ENCODE measurements at places on chromosomes 13 and 19.
A peak's percentile ranks its signal among the peaks of the same experiment; 100 is the strongest.

GRCh38 chr13:33441015-33441414, 155.5 kb upstream of the STARD13 start:
- DNase-seq: no peak

GRCh38 chr13:108214441-108215271, 680 bp downstream of the LIG4 start:
- no peak for DNase-seq

DNA sequence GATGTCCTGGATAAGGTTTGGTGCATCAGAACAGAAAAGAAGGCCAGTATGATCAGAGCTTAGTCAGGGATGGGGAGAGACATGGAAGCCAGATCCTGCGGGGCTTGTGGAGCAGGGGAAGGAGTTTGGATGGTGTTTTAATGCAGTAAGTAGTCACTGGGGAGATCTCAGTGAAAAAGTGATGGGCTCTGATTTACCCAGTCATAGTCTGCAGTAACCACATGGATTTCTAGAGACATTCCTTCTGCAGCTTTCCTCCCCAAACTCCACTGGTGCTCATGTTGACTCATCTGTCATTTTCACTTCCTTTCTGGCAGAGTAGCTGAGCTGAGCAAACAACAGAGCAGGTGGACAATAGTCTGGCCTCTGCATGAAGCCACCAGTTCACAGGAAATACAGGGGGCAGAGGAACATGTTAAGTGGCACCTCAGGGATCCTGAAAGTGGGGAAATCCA, 144.1 kb downstream of the DPF1 start:
- peak; percentile 37 for DNase-seq

DNA sequence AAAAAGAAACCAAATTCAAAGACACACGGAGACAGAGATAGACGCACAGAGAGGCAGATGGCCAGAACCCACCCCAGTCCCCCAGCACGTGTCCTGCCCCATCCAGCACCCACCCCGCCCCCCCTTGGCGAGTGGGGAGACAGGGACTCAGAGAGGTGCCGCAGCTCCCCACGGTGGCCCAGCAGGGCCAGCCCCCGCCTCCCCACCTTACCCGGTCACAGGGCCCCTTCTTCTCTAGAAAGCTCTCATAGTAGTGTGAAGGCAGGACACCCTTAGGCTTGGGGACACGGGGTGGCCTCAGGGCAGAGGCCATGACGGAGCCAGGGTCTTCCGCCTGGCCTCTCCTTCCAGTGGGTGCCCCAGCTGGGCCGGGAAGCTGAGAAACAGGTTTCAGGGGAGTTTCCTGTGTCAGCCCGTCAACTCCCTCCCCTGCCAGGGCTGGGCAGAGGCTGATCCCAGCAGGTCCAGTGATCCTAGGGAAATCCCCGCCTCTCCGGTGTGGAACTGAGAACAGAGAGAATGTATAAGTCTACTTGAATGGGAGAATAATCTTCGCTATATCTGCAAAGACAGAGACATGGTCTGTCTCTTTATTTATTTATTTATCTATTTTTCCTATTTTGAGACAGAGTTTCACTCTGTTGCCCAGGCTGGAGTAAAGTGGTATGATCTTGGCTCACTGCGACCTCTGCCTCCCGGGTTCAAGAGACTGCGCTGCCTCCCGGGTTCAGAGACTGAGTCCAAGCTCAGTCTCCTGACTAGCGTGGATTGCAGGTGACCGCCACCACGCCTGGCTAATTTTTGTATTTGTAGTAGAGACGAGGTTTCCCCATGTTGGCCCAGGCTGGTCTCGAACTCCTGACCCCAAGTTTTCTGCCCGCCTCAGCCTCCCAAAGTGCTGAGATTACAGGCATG, at the start of gene STAP2:
TSS of gene STAP2 (minus strand) at position 387 of the 915 bp plus-strand sequence. CDS start at position 313, 74 bp downstream.
- DNase-seq: no peak

DNA sequence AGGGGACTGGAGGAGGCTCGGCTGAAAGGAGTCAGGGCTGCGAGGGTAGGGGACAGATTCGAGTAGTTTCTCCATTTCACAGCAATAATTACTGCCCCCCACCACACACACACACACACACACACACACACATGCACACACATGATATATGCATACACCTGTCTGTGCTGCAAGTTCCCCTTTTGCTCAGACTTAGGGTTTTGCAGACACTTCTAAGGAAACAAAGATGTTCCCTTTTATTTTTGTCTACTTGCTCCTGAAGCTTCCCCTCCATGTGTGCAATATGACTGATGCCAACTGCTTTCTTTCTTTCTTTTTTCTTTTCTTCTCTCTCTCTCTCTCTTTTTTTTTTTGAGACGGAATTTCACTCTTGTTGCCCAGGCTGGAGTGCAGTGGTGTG, 13.4 kb downstream of the MBD3L2B start:
- DNase-seq: no peak

GRCh38 chr19:49832556-49832955, 14.5 kb downstream of the MED25 start:
- no peak for DNase-seq

GRCh38 chr13:91158017-91158395, 189.5 kb upstream of the MIR17HG start:
- DNase-seq: no peak

DNA sequence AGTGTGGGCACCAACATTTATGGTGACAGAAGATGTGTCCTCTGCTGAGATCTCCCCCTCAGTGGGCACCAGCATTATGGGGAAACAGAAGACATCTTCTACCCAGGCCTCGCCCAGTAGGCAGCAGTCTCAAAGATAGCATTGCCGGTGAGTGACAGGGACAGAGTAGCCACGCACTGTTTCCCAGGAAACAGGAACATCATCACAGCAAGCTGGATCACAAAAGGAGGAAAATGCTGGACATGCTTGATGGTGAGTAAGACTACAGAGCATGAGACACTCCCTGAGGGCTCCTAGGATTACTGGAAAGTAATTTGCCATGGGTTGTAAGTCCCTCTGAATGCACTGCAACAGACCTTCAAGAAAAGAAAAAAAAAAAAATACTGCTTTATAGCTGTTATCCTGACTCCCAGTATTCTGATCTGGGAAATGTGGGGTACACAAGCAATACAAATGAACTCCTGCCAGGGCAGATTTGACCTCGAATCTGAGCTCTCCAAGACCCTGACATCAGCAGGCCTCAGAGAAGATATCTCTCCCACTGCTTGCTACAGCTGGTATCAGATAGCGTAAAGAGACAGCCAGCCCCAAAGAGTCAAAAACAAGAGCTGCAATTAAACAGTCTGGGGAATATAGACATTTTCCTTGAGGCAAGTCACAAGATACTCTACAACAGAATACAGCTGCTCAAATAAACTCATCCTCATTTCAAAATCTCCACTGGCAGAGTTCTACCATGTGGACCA, 180.4 kb downstream of the RBM26 start:
- DNase-seq: no peak

GRCh38 chr13:94620286-94620896, 18.7 kb downstream of the GPR180 start:
- DNase-seq: peak; percentile 39

GRCh38 chr19:4861147-4861546, 6.3 kb downstream of the PLIN3 start:
- no peak for DNase-seq

GRCh38 chr19:35704218-35704617, at the start of gene ZBTB32:
Gene ZBTB32 (plus strand): TSS chr19:35704558. CDS start chr19:35714627, 10,069 bp downstream.
- peak; percentile 23 for DNase-seq

GRCh38 chr13:110713642-110713952, at the start of gene ING1:
Gene ING1 (plus strand): TSS chr13:110713700. CDS start chr13:110714150, 450 bp downstream.
- DNase-seq: no peak

GRCh38 chr13:33571618-33572017, 246.3 kb upstream of the RFC3 start:
- no peak for DNase-seq

- DNase-seq: no peak
Observed at GRCh38 chr19:7597689-7598088, 2.0 kb downstream of the CAMSAP3 start.

DNA sequence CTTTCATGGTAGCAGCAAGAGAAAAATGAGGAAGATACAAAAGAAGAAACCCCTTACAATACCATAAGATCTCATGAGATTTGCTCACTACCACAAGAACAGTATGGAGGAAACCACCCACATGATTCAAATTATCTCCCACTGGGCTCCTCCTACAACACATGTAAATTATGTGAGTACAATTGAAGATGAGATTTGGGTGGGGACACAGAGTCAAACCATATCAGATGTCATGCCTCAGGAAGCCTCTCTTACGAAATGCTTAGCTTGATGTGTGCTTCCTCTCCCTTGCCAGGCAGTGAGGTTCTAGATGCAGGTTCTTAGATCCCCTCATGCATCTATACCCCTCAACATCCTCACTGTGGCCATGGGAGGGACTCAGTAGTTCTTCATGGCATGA, 63.2 kb upstream of the RGCC start:
- no peak for DNase-seq

DNA sequence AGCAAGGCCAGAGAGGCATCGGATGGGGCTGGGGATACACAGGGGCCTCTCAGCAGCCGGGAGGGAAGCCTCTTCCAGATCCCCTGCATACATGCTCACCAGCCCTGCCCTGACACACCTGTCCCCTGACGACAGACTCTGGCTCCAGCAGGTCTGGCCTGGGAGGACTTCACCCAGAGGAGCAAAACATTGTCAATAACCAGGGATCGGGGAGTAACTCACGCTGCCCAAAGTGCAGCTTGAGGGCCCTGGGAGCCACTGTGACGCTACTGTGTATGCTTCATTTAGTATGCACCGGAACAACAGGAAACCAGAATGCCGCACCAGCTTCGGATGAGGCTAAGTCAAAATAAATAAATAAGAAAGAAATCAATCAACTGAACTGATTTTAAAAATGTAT, 12.4 kb upstream of the CD22 start:
- no peak for DNase-seq

GRCh38 chr13:106865716-106866440, 297.9 kb upstream of the ARGLU1 start:
- DNase-seq: no peak

DNA sequence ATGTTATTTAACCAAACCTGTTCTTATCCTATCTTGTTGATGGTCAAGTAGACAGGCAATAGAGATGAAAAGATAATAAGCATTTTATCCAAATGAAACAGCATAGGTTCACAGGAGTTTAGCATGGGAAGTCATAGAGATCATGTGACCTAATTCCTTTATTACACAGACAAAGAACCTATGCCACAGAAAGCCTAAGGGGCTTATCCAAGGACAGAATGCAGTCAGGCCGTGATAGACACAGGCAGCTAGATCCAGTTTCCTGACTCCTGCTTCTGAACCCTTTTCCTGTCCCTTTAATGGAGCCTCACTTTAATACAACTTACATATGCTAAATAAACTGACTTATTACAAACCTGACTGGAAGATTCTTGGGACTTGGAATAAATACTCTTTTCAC, 532.1 kb downstream of the IRS2 start:
- no peak for DNase-seq

- no peak for DNase-seq
Observed at GRCh38 chr19:7408251-7408650, 59.5 kb downstream of the ARHGEF18 start.

- DNase-seq: no peak
Observed at GRCh38 chr13:92901739-92902138, 324.9 kb upstream of the GPC6 start.

DNA sequence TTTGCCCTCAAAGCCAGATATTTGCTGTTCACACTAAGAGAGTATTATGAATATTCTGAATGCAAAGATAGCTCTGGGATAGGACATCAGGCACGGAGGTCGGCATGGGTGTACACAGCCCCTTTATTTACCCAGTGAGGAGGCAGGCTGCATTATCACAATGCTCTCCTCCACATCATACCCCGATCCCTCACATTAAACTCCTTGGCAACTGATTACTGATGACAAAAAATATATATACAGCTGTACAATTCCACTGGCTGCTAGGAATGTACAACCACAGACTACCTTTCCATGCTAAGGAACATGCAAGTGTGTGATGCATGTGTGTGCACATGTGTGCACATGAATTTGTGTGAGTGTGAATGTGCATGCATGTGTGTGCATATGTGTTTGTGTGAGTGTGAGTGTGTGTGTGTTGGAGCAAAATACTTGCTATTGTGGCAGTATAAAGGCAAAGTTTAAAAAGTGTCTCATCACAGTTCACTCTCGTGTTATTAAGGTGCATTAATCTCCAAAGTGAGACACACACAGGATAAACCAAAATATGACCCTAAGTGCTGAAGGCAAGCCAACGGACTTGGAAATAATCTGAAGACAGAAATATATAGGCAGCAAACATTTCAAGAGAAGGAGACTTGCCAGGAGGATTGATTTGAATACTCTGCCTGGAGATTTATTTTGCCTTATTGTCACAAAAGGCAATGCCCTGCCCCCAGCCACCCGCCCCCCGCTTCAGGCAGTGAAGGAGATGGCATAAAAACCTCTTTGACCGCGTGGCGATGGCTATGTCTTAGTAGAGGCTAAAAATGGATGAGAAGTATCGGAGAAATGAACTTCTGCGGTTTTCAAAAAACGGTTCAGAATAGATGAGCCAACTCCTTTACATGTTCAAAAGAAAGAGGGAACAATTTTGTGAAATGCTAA, 274.8 kb downstream of the TSHZ3 start:
- no peak for DNase-seq

DNA sequence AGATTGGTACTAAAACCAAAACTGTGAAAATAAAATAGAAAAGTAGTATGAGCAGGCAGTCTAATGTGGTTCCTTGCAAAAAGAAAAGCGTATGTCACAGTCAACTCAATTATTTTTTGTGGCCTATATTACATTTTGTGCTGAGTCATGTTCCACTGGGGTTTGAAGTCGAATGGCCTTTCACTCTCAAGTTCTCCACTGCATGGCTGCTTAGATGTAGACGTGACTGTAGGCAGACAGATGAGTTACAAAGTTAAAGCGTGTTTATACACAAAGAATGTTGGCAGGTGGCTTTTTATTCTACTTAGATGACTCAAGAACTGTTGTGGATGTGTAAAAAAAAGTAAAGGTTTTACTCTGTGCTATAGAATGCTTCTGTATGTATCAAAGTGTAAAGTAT, 133.9 kb downstream of the SLITRK6 start:
- DNase-seq: no peak

DNA sequence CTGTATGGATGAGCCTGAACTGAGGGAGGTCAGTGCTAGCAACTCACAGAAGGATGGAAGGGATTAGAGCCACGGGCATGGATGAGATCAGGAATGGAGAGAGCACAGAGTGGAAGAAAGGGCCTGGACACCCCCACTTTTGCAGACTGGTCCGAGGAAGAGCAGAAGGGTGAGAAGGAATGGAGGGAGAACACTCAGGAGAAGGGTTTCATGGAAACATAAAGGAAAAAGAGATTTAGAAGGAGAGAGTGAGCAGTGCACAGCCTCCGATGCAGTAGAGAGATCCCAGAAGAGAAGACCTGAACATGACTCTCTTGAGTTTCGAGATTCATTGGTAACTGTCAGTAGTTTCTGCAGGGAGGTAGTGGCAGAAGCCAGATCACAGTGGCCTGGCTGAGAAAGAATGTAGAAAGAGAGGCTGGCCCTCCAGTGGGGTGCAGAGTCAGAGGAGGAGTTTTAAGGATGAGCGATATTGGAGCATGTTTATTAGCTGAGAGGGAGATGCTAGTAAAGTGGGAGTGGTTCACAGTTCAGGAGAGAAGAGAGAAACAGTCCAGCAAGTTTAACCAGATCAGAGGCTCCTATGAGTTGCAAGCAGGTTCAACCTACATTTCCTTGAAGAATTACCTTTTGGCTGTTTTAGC, 108.9 kb downstream of the ZAR1L start:
- DNase-seq: no peak

- DNase-seq: no peak
Observed at GRCh38 chr19:1968279-1969175, 27.6 kb downstream of the CSNK1G2 start.

GRCh38 chr19:17762505-17763229, 11.4 kb downstream of the FCHO1 start:
- no peak for DNase-seq

- no peak for DNase-seq
Observed at GRCh38 chr19:41528106-41528505, 47.9 kb upstream of the CEACAM21 start.

- peak; percentile 21 for DNase-seq
Observed at GRCh38 chr19:41997121-41997850, 3.3 kb upstream of the ATP1A3 start.
